ENCODE measurements at places on chromosomes 1 and 21. TPM values are rescaled to one million over a fixed set of nuclear protein-coding genes. Genes with fewer than 3 reads are reported as not detected.

GRCh38 chr1:39431927-39432326 lies 59.5 kb upstream of the BMP8A start:
- H3K27ac ChIP-seq = peak overlapping the region; percentile 8
- DNase-seq = no peak
- no peaks in the 10 kb centered on the region for H3K4me1 ChIP-seq
- no peaks in the 10 kb centered on the region for H3K27me3 ChIP-seq
- no peak overlapping the region for H3K4me3 ChIP-seq

- no peaks in the 10 kb centered on the region for H3K36me3 ChIP-seq
- H3K4me1 ChIP-seq = peaks cover 80% of the 10 kb centered on the region
- peak overlapping the region; percentile 89 for H3K27ac ChIP-seq
- DNase-seq = peak; percentile 68
Measured at GRCh38 chr1:19646377-19647319, 2.5 kb downstream of the NBL1 start.

- no peaks in the 10 kb centered on the region for H3K36me3 ChIP-seq
- no peak overlapping the region for H3K4me3 ChIP-seq
- no peak for DNase-seq
- H3K27me3 ChIP-seq = no peaks in the 10 kb centered on the region
Measured at GRCh38 chr1:233453433-233454200, 126.1 kb downstream of the MAP3K21 start.

GRCh38 chr1:168300626-168301025 lies 19.9 kb downstream of the TBX19 start:
- H3K4me3 ChIP-seq = no peak overlapping the region
- DNase-seq = no peak
- no peak overlapping the region for H3K27ac ChIP-seq
- no peaks in the 10 kb centered on the region for H3K4me1 ChIP-seq
- no peaks in the 10 kb centered on the region for H3K27me3 ChIP-seq
- H3K36me3 ChIP-seq = peaks cover under 1% of the 10 kb centered on the region

DNA sequence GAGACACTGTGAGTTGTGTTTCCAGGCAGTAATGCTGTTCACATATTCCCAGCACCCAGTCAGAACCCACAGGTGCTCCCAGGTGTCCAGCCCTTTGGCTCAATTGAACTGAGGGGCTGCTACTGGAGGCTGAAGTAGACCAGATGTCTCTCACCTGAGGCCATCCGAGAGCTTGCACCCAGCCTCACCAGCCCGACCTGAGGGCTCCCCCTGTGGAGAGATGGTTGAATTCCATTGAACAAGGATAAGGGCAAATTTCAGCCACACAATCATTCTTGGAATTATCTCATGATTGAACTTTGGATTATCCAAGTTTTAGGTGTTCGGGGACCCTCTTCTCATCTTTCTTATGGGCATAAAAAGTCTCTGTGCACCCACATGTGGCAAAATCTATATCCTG lies 52.1 kb downstream of the OBSCN start:
- no peaks in the 10 kb centered on the region for H3K36me3 ChIP-seq
- H3K4me1 ChIP-seq = no peaks in the 10 kb centered on the region
- no peak overlapping the region for H3K4me3 ChIP-seq
- no peaks in the 10 kb centered on the region for H3K27me3 ChIP-seq
- DNase-seq = no peak

DNA sequence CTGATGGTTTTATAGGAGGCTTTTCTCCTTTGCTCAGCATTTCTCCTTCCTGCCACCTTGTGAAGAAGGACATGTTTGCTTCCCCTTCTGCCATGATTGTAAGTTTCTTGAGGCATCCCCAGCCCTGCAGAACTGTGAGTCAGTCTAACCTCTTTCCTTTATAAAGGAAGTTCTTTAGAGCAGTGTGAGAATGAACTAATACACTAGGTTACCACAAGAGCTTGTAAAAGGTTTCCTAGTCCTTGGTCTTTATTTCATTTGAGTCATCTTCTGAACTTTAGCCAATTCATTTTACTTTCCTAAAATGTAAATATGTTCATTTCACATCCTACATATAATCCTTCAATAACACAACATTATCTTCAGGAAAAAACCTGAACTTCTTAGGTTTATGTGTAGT lies 365.3 kb downstream of the HHIPL2 start:
- H3K27me3 ChIP-seq = no peaks in the 10 kb centered on the region
- H3K4me3 ChIP-seq = no peak overlapping the region
- H3K4me1 ChIP-seq = no peaks in the 10 kb centered on the region
- H3K36me3 ChIP-seq = no peaks in the 10 kb centered on the region
- no peak overlapping the region for H3K27ac ChIP-seq

- no peak overlapping the region for H3K4me3 ChIP-seq
- H3K4me1 ChIP-seq = peaks cover 26% of the 10 kb centered on the region
- peak; percentile 50 for DNase-seq
- no peaks in the 10 kb centered on the region for H3K27me3 ChIP-seq
- H3K27ac ChIP-seq = peak overlapping the region; percentile 76
Measured at GRCh38 chr1:202130816-202131522, 8.3 kb downstream of the GPR37L1 start.

DNA sequence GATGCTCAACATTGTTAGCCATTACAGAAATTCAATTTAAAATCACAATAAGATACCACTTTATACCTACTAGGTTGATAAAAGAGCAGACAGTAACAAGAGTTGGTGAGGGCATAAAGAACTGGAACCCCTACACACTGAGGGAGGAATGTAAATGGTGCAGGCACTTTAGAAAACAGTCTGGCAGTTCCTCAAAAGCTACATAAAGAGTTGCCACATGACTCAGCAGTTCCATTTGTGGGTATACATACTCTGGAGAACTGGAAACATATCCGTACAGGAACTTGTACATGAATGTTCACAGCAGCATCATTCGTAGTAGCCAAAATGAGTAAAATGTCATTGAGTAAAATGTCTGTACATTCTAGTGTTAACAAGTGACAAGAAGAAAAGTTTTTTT lies 17.0 kb downstream of the NSL1 start:
- DNase-seq = no peak
- H3K27ac ChIP-seq = no peak overlapping the region
- no peak overlapping the region for H3K4me3 ChIP-seq
- no peaks in the 10 kb centered on the region for H3K27me3 ChIP-seq
- H3K36me3 ChIP-seq = no peaks in the 10 kb centered on the region

- no peak overlapping the region for H3K27ac ChIP-seq
- H3K27me3 ChIP-seq = peaks cover 55% of the 10 kb centered on the region
- H3K36me3 ChIP-seq = no peaks in the 10 kb centered on the region
- H3K4me3 ChIP-seq = no peak overlapping the region
- peaks cover 9% of the 10 kb centered on the region for H3K4me1 ChIP-seq
Measured at GRCh38 chr1:15100121-15100879, 53.2 kb upstream of the TMEM51 start.

DNA sequence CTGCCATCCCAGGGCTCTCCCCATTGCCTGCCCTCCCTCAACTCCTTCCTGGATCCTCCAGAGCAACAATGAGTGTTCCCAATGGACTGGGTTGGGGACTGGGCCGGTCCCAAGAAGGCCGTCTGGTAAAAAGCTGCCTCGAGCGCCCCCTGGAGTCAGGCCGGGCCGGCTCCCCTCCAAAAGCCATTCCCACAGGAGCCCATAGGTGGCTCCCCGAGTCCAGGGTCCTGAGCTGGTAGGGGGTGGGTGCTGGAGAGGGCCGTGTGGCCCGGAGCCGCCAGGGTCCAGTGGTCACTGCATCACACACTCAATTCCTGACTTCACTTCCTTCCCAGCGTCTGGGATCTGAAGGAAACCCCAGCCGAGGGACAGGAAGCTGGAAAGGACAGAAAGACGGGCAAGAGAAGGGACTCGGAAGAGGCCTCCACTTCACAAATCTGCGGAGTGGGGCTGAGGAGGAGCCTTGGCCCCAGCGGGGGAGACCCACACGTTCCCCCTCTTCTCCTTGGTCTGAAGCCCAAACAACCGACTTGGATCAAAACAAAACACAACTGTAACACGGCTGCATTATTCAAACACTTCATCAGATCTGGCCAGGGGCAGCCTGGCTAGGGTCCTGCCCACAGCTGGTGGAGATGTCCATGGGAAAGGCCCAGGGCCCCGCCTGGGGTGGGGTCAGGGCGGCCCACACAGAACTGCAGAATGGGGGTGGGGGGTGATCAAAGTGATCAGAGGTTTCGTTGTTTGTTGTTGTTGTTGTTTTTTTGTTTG lies 10.9 kb upstream of the ALDH4A1 start:
- H3K4me1 ChIP-seq = peaks cover 13% of the 10 kb centered on the region
- no peak overlapping the region for H3K4me3 ChIP-seq
- H3K27me3 ChIP-seq = no peaks in the 10 kb centered on the region
- peak; percentile 86 for DNase-seq

DNA sequence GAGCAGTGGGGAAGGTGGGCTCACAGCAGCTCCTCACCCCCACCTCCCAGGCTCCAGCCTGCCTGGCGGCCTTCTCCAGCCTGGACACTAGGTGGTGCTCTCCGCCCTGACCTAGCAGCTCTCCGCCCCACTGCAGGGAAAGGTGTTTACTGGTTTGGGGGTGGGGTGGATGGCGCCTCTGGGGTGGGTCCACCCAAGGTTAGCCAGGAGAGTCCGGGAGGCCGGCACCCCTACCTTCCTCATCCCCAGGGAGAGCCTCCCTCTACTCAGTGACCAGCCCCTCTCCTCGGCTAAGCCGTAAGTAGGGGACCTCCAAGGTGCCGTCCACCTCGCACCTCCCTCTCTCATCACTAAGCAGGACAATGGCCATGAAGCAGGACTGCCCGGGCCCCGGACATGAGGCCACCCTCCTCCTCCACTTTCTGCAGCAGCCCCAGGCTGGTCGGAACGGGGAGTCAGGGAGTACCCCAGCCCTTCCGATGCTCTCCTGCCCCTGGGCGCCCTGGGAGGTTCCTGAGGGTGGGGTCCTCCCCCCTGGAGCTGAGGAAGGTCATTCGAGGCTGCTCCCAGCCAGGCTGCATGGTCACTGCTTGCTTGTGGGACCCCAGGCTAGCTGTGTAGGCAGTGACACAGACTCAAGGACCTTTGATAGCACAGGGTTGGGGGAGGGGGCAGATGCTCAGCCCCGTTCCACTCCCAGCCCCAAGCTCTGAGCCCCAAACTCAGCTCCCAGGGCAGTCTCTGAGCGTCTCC lies 101.4 kb upstream of the VAMP3 start:
- H3K27ac ChIP-seq = no peak overlapping the region
- peak; percentile 56 for DNase-seq
- H3K27me3 ChIP-seq = peaks cover 22% of the 10 kb centered on the region
- no peaks in the 10 kb centered on the region for H3K36me3 ChIP-seq
- H3K4me1 ChIP-seq = no peaks in the 10 kb centered on the region

- no peaks in the 10 kb centered on the region for H3K36me3 ChIP-seq
- H3K4me1 ChIP-seq = no peaks in the 10 kb centered on the region
- no peaks in the 10 kb centered on the region for H3K27me3 ChIP-seq
- no peak overlapping the region for H3K4me3 ChIP-seq
- H3K27ac ChIP-seq = no peak overlapping the region
- no peak for DNase-seq
Measured at GRCh38 chr1:232247669-232248068, 382.3 kb downstream of the SIPA1L2 start.

- no peaks in the 10 kb centered on the region for H3K27me3 ChIP-seq
- H3K27ac ChIP-seq = no peak overlapping the region
- no peak for DNase-seq
- no peak overlapping the region for H3K4me3 ChIP-seq
- no peaks in the 10 kb centered on the region for H3K36me3 ChIP-seq
- H3K4me1 ChIP-seq = no peaks in the 10 kb centered on the region
Measured at GRCh38 chr1:167482184-167482583, 36.1 kb downstream of the CD247 start.

DNA sequence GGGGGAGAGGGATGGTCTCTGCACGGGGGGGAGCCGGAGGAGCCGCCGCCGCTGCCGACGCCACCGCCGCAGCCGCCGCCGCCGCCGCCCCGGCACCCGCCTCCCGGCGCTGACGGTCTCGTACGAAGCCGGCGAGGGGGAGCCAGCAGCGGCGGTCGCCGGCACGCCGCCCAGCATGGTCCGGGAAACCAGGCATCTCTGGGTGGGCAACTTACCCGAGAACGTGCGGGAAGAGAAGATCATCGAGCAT lies 311 bp downstream of the SPEN start:
- H3K27me3 ChIP-seq = no peaks in the 10 kb centered on the region
- peaks cover 12% of the 10 kb centered on the region for H3K4me1 ChIP-seq
- no peaks in the 10 kb centered on the region for H3K36me3 ChIP-seq
- peak overlapping the region; percentile 75 for H3K4me3 ChIP-seq

DNA sequence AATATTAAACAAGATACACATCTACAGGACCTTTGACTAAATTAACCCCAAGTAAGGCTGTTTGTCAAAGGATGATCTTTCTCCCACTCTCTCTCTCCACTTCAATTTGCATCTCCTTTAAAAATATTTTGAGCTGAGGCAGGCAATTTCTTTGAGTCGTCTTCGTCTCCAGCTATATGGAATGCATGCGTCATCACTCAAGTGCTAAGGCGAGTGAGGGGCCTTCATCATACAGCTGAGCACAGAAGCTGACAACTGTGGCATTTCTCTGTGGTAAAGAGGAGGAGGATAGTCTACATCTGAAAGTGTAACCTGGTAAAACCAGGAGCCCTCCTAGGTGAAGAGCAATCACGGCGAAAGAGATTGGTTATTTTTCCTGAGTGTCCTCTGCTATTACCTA lies 7.6 kb downstream of the EPHX4 start:
- no peak overlapping the region for H3K27ac ChIP-seq
- H3K36me3 ChIP-seq = no peaks in the 10 kb centered on the region
- peak; percentile 4 for DNase-seq
- no peaks in the 10 kb centered on the region for H3K4me1 ChIP-seq
- no peaks in the 10 kb centered on the region for H3K27me3 ChIP-seq

GRCh38 chr1:179767996-179768395 lies 24.9 kb downstream of the FAM163A start:
- no peak overlapping the region for H3K27ac ChIP-seq
- no peak overlapping the region for H3K4me3 ChIP-seq
- no peaks in the 10 kb centered on the region for H3K4me1 ChIP-seq
- H3K27me3 ChIP-seq = no peaks in the 10 kb centered on the region
- no peak for DNase-seq

Gene B3GALT2
- total RNA-seq = not detected

Gene GPR3
- total RNA-seq = not detected

Gene LAX1
- total RNA-seq = 0.58 TPM

Gene GJA8
- total RNA-seq = not detected
